GM10248 (cell line): ENCODE measurements at places on chromosomes 6 and 20.

- no peak for DNase-seq
These were observed 621.5 kb downstream of the QKI start for GRCh38 chr6:164035900-164036485.

GRCh38 chr6:73746787-73747186, 50.8 kb downstream of the CD109 start:
- DNase-seq, result no peak

GRCh38 chr6:96164802-96165201, 149.0 kb downstream of the FUT9 start:
- DNase-seq, result no peak

DNA sequence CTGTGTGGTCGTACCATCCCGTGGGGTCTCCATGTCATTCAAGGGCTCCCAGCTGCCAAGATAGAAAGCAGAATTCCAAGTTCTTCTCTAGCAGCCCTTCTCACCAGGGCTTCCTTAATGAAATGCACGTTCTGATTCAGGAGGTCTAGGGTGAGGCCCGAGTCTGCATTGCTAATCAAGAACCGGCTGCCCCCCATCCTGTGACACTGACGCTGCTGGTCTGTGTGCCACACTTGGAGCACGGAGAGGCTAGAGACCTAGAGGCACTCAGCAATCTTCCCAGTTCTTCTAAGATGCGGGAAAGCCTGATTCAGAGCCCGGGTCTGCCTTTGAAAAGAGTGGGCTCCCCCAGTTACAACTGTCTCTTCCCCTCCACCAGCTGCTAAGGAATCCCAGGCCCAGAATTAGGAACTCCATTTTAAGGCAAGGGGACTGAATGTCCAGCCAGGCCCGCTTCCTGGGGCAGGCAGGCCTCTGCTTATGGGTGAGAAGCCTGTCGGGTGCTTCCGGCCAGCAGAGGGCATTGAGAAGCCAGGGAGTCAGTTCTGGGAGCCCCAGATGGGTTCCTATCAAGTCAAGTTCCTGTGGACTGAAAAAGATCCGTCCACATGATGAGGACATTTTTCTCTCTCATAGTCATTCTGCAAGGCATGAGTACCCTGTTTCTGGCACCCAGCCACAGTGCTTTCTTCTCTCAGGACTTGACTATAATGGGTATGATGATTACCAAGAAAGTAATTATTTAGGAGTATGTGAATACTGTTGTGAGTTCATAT, 69.8 kb upstream of the RIN2 start:
- DNase-seq, result no peak

- DNase-seq, result no peak
These were observed 113.5 kb upstream of the PHACTR1 start for GRCh38 chr6:12602951-12603672.

DNA sequence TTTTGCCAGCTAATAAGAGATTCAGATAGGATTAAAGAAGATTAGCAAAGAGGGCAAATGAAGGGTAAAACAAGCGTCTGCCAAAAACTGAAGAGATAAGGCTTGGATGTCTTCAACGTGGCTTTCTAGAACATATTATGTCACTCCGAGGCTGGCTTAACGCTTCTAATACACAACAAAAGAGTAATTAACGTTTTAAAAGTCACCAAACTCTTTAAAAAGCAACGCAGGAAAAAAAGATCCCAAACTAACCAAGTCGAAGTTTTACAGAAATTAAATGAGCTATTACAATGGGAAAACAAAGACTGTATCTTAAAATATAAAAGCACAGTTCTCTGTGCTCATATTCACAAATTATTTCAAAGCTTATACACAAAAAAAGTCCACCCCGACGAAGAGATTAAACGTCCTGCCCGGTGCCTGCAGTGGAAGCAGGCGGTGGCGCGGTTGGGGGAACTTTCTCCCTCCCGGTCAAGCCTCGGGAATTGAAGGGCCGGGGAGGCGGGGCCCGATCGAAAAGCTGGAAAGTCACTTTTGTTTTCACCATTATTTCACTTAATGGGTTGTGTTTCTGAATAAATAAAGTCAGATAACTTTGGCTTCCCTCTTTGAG, 1.2 kb downstream of the MAK start:
- DNase-seq, result no peak

DNA sequence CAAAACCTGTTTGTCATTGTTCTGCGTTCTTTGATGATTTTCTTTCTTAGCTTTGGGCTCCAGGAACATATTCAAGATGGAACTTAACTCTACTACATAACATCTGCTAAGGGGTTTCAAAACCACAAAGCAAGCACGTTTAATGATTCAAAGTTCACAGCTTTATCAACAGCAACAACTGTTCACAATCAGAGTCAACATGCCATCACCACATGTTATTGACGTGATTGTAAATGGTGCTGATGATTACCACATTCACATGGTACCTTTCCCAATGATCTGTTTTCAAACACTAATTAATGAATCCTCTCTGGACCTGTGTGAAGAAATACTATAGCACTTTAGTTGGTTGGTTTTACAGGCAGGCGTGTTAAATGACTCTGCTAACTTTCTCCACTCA, 180.6 kb upstream of the CEP162 start:
- no peak for DNase-seq
